ENCODE measurements at places on chromosomes 13 and 19.

GRCh38 chr13:41652735-41653361 is 195.5 kb downstream of the RGCC start:
- no peak for DNase-seq

DNA sequence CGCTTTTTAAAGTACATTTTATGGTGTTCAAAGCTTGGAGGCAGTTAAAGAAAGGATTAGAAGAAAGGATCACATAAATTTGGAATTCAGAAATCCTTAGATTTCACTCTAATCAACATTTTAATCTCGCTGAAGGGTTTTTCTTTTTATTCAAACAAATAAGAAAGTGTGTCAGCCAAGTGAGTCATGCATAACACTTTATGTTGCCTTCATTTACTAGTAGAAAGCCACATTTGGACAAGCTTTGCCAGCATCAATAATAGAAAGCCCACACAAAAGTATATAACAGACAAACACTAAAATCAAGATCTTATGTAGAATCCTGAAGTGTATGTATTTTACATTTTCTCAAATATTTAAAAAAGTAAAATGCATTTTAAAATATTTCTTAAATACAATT is 154.9 kb upstream of the TRPC4 start:
- DNase-seq, result no peak

DNA sequence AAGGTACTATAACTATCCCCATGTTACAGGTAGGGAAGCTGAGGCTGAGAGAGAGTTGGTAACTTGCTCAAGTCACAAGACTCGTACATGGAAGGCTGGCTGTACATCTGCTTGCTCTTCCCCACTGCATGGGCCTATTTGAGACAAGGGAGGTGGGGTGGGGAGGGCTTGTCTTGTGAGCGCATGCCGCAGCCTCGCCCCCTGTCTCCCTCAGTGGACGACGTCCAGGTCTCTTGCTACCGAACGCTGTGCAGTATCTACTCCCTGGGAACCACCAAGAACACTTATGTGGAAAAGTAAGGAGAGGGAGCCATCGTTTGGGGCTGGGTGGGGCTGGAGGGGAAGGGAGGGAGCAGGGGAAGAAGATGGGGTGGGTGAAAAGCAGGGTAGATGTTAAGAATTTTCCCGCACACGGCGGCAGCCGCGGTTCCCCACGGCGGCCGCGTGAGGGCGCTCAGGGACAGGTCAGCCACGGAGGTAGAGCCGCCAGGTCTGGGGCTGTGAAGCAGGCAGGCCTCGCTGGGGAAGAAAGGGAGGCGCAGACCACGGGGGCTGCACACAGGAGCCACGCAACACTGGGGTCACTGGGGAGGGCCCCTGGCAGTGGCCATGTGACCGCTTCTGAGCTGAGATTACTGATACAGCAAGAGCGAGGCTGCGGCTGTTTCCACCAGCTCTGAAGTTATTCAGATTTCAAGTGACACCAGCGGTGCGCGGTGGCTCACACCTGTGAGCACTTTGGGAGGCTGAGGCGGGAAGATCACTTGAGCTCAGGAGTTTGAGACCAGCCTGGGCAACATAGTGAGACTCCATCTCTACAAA is 81.5 kb downstream of the RYR1 start:
- no peak for DNase-seq

DNA sequence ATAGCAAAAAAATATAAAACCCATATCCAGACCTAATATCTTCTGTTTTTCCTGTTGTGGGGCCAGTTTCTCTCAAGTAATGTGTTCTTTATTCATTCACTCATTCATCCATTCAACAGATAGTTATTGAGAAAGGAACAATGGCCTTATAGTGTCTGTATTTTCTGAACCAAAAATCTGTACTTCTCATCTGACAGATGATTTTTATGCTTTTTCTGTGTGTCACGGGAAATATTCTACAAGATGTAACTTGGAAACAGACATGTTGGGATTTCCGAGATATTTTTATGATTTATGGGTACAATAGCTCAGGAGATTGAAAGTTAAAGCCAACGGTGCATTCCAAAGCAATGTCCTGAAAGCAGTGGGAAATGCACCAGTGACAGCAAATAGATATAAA is 5.7 kb downstream of the ACOD1 start:
- DNase-seq, result no peak

GRCh38 chr19:13831537-13832467 is 36.6 kb downstream of the ZSWIM4 start:
- no peak for DNase-seq

All from NCI-H524 treated with DMSO at 0.1 percent for 48 hours (cell line).